ENCODE measurements at places on chromosomes 6 and 20. TPM values are rescaled to one million over a fixed set of nuclear protein-coding genes. Genes with fewer than 3 reads are reported as not detected.

HLA-DOA gene
- total RNA-seq = not detected

SPATS1 gene
- not detected for total RNA-seq

SNAP25 gene
- total RNA-seq = 0.40 TPM

SLC22A16 gene
- not detected for total RNA-seq

RAB44 gene
- total RNA-seq = not detected

IL22RA2 gene
- total RNA-seq = not detected

NR2E1 gene
- total RNA-seq = not detected

FAM110A gene
- total RNA-seq = 3.8 TPM

CGA gene
- total RNA-seq = not detected

TMEM170B gene
- total RNA-seq = 1.9 TPM

AIF1 gene
- total RNA-seq = not detected

VGLL2 gene
- not detected for total RNA-seq

TNFAIP3 gene
- total RNA-seq = 11.7 TPM

LIN28B gene
- not detected for total RNA-seq

ELOVL2 gene
- total RNA-seq = not detected

MOXD1 gene
- total RNA-seq = 29.5 TPM

FUT9 gene
- not detected for total RNA-seq

CTAGE9 gene
- total RNA-seq = not detected

CFAP61 gene
- total RNA-seq = 0.13 TPM

SALL4 gene
- total RNA-seq = 0.12 TPM

CLDN20 gene
- not detected for total RNA-seq

PTK6 gene
- 0.12 TPM for total RNA-seq

MRPS18B gene
- total RNA-seq = 39.6 TPM

OR12D3 gene
- total RNA-seq = not detected

BNIP5 gene
- total RNA-seq = not detected

DSP gene
- total RNA-seq = 0.25 TPM

DCDC2 gene
- not detected for total RNA-seq

GRM1 gene
- 0.13 TPM for total RNA-seq

HCK gene
- not detected for total RNA-seq

ABHD16B gene
- total RNA-seq = not detected

METTL24 gene
- total RNA-seq = 2.1 TPM

GINS1 gene
- total RNA-seq = 4.0 TPM

MRPS26 gene
- total RNA-seq = 32.6 TPM

PI16 gene
- under 0.01 TPM for total RNA-seq

CYP21A2 gene
- total RNA-seq = under 0.01 TPM

UNC93A gene
- total RNA-seq = not detected

ADGRF5 gene
- total RNA-seq = 1.1 TPM

KIF25 gene
- total RNA-seq = not detected

TTLL9 gene
- 0.06 TPM for total RNA-seq

RAET1L gene
- not detected for total RNA-seq

GSTA2 gene
- total RNA-seq = not detected

PRELID3B gene
- total RNA-seq = 92.1 TPM

TAF8 gene
- total RNA-seq = 12.1 TPM

ALDH8A1 gene
- 0.92 TPM for total RNA-seq

LRRC1 gene
- 5.6 TPM for total RNA-seq

ARFGEF3 gene
- 0.25 TPM for total RNA-seq
